ENCODE measurements at places on chromosomes 6 and 20. TPM values are rescaled to one million over a fixed set of nuclear protein-coding genes. Genes with fewer than 3 reads are reported as not detected.

The RCAN2 gene
- total RNA-seq: not detected

The RTF2 gene
- 76.7 TPM for total RNA-seq

The KCNG1 gene
- 108 TPM for total RNA-seq

The TPBG gene
- total RNA-seq: 52.9 TPM

The JAG1 gene
- 9.5 TPM for total RNA-seq

The PRDM1 gene
- total RNA-seq: 8.0 TPM

The STMND1 gene
- not detected for total RNA-seq

The RIPOR3 gene
- 1.2 TPM for total RNA-seq

The GJA1 gene
- 323 TPM for total RNA-seq

The MTFR2 gene
- 0.30 TPM for total RNA-seq

The TAAR9 gene
- total RNA-seq: not detected

The ZNF292 gene
- 37.6 TPM for total RNA-seq

The ZNF311 gene
- 1.5 TPM for total RNA-seq

The COL11A2 gene
- total RNA-seq: 0.37 TPM

The SCGN gene
- not detected for total RNA-seq

The AIF1 gene
- total RNA-seq: not detected

The ENPP4 gene
- 0.74 TPM for total RNA-seq

The PRL gene
- total RNA-seq: not detected

The RNF114 gene
- 124 TPM for total RNA-seq

The CAP2 gene
- total RNA-seq: 27.6 TPM

The OLIG3 gene
- total RNA-seq: not detected

The CRYBG1 gene
- 3.6 TPM for total RNA-seq

The GHRH gene
- not detected for total RNA-seq

The MOG gene
- not detected for total RNA-seq

The BPIFB1 gene
- not detected for total RNA-seq

The HCK gene
- total RNA-seq: not detected

The LINC00237 gene
- total RNA-seq: not detected

The MCUR1 gene
- 9.6 TPM for total RNA-seq

The FGD2 gene
- total RNA-seq: not detected

The CRISP1 gene
- not detected for total RNA-seq

The GRM1 gene
- total RNA-seq: not detected

The TRAPPC3L gene
- total RNA-seq: not detected

The TMEM244 gene
- total RNA-seq: not detected

The PI16 gene
- total RNA-seq: 0.59 TPM

The HCRTR2 gene
- not detected for total RNA-seq
